ENCODE measurements at places on chromosomes 6 and 20.

DNA sequence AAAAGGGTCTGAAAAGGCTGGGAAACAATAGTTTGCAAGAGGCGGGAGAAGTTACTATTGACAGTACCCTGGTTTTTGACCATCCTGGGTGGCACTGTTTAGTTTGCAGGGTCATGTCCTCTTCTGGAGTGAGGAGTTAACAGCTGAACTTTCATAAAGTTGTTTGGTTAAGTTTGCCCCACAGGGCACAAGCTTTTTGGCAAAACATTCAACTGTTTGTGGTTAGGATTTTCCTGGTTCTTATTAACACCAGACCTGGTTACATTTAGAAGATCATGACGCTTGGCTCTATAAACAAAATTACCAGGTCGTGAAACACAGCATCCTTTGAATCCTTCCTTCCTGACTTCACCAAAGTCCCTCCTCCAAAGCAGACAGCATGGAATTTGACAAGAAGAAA lies 106.1 kb downstream of the RIN2 start:
- H3K36me3 ChIP-seq, result no peaks in the 10 kb centered on the region
- H3K4me3 ChIP-seq, result no peak overlapping the region
- no peaks in the 10 kb centered on the region for H3K4me1 ChIP-seq

DNA sequence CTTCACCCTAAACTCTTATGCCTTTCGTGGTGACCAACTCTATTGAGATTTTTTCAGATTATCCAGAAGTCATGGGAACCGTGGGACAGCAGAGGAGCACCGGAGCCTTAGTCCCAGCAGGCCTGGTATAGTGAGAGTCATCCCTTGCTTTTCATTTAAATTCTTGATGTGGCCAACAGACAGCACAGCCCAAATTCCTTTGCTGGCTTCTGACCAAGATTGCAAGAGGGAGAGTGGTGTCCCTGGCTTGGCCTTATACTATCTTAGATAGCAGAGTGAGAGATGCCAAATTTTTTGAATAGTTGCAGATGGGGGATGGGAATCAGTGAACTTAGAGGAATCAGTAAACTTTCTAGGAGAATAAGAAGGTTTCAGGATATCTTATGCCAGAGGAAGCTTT lies 7.8 kb downstream of the STX11 start:
- H3K4me1 ChIP-seq, result peaks cover 7% of the 10 kb centered on the region
- no peaks in the 10 kb centered on the region for H3K36me3 ChIP-seq
- no peak overlapping the region for H3K4me3 ChIP-seq
- DNase-seq, result no peak
- no peaks in the 10 kb centered on the region for H3K27me3 ChIP-seq
- H3K27ac ChIP-seq, result no peak overlapping the region

DNA sequence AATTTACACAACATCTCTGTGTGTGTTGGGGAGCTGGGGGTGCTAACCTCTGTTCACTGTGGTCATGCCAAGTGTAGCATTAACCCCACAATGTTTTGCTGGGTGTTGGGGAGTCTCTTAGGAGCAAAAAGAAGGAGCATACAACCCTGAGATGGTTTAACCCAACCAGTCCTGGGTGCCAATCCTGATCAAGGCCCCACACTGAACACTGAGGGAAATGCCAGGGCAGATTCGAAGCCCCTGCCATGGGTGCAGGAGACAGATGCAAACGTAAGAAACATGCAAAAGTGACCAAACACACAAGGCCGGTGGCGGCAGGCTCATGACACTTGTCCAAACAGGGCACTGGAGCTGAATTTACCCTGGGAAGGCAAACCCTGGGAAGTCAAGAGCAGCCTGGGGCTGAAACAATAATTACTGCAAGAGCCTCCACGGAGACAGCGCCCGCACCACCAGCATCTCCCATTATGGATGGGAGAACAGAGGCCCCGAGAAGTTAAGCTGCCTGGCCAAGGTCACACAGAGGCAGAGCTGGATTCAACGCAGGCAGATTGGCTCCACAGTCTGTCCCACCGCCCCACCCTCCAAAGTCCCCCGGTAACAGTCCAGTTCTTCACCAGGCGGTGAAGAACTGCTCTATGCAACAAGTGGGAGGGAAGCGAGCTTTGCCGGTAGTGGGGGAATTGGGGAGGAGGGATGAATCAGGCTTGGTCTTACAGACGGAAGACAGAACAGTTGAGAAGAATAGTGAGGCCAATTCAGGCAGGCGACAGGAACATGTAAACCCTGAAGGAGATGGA lies 8.5 kb downstream of the ACSS1 start:
- H3K27ac ChIP-seq, result peak overlapping the region; percentile 96
- H3K4me3 ChIP-seq, result no peak overlapping the region
- H3K27me3 ChIP-seq, result no peaks in the 10 kb centered on the region
- peaks cover 15% of the 10 kb centered on the region for H3K36me3 ChIP-seq
- peaks cover 45% of the 10 kb centered on the region for H3K4me1 ChIP-seq
- DNase-seq, result no peak

DNA sequence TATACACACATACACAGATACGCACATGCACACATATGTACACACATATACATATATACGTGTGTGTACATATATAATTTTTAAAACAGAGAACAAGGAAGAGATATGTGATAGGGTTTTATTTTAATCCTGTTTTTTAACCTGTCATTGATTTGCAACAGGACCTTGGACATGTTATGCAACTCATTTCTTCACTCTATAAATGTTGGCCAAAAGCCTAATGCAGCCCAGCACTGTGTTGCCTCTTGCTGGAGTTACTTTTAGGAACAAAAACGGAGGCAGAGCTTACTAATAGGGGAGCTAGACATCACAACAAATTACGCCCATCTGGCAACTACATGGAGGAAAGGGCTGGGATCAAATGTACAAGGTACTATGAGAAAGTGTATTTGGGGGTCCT lies 179.9 kb upstream of the TAB2 start:
- H3K36me3 ChIP-seq, result no peaks in the 10 kb centered on the region
- H3K4me3 ChIP-seq, result no peak overlapping the region
- H3K27ac ChIP-seq, result no peak overlapping the region
- no peaks in the 10 kb centered on the region for H3K27me3 ChIP-seq
- H3K4me1 ChIP-seq, result no peaks in the 10 kb centered on the region

GRCh38 chr6:128241216-128241615 lies 279.2 kb downstream of the PTPRK start:
- no peaks in the 10 kb centered on the region for H3K27me3 ChIP-seq
- no peak for DNase-seq
- H3K27ac ChIP-seq, result no peak overlapping the region
- H3K4me1 ChIP-seq, result peaks cover 5% of the 10 kb centered on the region
- no peak overlapping the region for H3K4me3 ChIP-seq
- H3K36me3 ChIP-seq, result no peaks in the 10 kb centered on the region

DNA sequence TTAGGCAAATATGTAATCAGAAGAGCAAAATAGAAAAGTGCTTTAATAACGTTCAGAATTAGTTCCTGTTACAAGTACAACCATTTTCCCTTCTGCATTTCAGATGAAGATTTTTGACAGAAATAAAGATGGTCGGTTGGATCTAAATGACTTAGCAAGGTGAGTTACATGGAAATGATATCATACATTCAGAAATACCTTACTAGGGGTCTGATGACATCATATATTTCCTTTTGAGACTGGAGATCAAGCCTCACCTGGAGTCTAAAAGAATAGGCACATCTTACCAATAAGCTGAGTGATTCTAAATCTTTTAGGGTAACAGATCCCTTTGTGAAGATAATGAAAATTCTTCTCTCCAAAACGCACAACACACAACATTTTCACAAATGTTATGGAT lies 29.8 kb downstream of the SCGN start:
- no peaks in the 10 kb centered on the region for H3K27me3 ChIP-seq
- H3K4me1 ChIP-seq, result no peaks in the 10 kb centered on the region
- H3K4me3 ChIP-seq, result no peak overlapping the region
- no peak for DNase-seq
- no peaks in the 10 kb centered on the region for H3K36me3 ChIP-seq

- no peaks in the 10 kb centered on the region for H3K36me3 ChIP-seq
- DNase-seq, result no peak
- H3K27me3 ChIP-seq, result no peaks in the 10 kb centered on the region
- H3K4me3 ChIP-seq, result no peak overlapping the region
- H3K4me1 ChIP-seq, result peaks cover 12% of the 10 kb centered on the region
- H3K27ac ChIP-seq, result no peak overlapping the region
Observed at GRCh38 chr6:37889486-37889885, 70.0 kb downstream of the ZFAND3 start.

GRCh38 chr20:30484749-30485070 lies 772.8 kb upstream of the DEFB115 start:
- H3K27ac ChIP-seq, result no peak overlapping the region
- no peaks in the 10 kb centered on the region for H3K27me3 ChIP-seq
- no peak for DNase-seq
- no peaks in the 10 kb centered on the region for H3K36me3 ChIP-seq

DNA sequence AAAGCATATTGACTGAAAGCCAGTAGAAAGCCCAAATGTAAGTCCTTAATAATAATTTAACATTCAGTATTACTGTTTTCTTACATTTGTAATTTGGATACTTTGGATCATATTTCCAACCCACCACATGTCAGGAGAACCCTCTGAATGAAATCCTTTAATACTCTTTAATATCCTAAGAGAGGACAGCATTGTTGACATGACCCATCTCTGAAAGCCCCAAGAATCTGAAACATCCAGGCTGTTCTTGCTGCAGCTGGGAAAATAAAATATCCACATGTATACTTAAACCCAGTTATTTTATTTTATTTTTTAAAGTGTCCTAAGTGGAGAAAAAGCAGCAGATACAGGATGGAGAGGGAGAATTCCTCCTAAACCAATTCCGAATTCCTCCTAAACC lies 130.8 kb upstream of the RIPOR2 start:
- no peaks in the 10 kb centered on the region for H3K4me1 ChIP-seq
- no peaks in the 10 kb centered on the region for H3K36me3 ChIP-seq
- H3K4me3 ChIP-seq, result no peak overlapping the region

DNA sequence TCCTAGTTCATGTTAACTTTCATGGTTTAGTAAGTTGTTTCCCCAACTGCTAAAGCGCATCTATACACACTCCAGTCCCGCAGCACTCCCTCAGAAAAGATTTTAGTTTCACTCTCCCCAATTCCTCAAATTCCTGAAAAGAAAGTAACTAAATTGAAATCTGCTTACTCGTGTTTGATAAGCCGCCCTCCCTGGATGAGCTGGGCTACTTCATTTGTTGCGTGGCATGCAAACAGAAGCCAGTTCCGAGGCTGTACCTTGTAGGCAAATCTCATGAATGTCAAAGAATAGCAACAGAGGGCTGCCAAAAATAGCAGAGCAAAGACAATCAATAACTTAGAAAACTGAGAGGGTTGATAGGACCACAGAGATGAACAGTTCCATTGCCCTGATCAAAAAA lies 16.9 kb downstream of the MPC1 start:
- peak overlapping the region; percentile 58 for H3K27ac ChIP-seq
- no peaks in the 10 kb centered on the region for H3K4me1 ChIP-seq
- DNase-seq, result no peak
- H3K27me3 ChIP-seq, result no peaks in the 10 kb centered on the region
- no peak overlapping the region for H3K4me3 ChIP-seq

DNA sequence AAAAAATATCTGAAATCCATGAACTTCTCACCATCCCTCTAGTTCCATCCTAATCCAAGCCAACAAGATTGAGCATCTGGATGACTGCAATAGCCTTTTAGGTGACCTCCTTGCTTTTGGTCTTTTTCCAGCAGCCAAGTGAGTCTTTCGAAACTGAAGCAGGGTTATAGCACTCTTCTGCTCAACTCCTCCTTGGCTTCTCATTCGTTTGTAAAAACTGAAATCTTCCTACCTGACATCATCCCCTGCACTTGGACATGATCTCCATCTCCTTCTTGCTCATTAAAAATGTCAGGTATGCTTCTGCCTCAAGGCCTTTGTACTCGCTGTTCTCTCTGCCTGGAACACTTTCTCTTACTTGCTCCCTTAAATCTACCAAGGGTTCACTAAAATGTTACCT lies 46.0 kb downstream of the STX7 start:
- no peaks in the 10 kb centered on the region for H3K4me1 ChIP-seq
- H3K36me3 ChIP-seq, result peaks cover 37% of the 10 kb centered on the region
- H3K27me3 ChIP-seq, result no peaks in the 10 kb centered on the region
- no peak overlapping the region for H3K4me3 ChIP-seq
- DNase-seq, result no peak
- no peak overlapping the region for H3K27ac ChIP-seq
